ENCODE measurements at places on chromosomes 5 and 9.

- no peaks in the 10 kb centered on the region for H3K27me3 ChIP-seq
- H3K27ac ChIP-seq, result no peak overlapping the region
- peaks cover 51% of the 10 kb centered on the region for H3K4me1 ChIP-seq
- no peak overlapping the region for H3K4me3 ChIP-seq
These were observed 31.9 kb downstream of the THBS4 start for GRCh38 chr5:80067016-80067415.

- no peak for DNase-seq
- H3K27ac ChIP-seq, result no peak overlapping the region
- no peaks in the 10 kb centered on the region for H3K4me1 ChIP-seq
- no peak overlapping the region for H3K4me3 ChIP-seq
These were observed 554.0 kb downstream of the TLE4 start for GRCh38 chr9:80125731-80126264.

GRCh38 chr9:99737649-99738048 lies 84.0 kb upstream of the NR4A3 start:
- no peaks in the 10 kb centered on the region for H3K36me3 ChIP-seq
- H3K27ac ChIP-seq, result no peak overlapping the region
- H3K4me3 ChIP-seq, result no peak overlapping the region
- no peak for DNase-seq
- H3K27me3 ChIP-seq, result no peaks in the 10 kb centered on the region

- no peaks in the 10 kb centered on the region for H3K36me3 ChIP-seq
- H3K27ac ChIP-seq, result no peak overlapping the region
- DNase-seq, result no peak
- H3K4me1 ChIP-seq, result peaks cover 9% of the 10 kb centered on the region
- H3K27me3 ChIP-seq, result no peaks in the 10 kb centered on the region
- no peak overlapping the region for H3K4me3 ChIP-seq
These were observed 78.0 kb downstream of the OSMR start for GRCh38 chr5:38923661-38924451.

- H3K4me1 ChIP-seq, result peaks cover 20% of the 10 kb centered on the region
- no peak for DNase-seq
- H3K4me3 ChIP-seq, result no peak overlapping the region
- peaks cover 80% of the 10 kb centered on the region for H3K27me3 ChIP-seq
These were observed 637.7 kb downstream of the SEMA5A start for GRCh38 chr5:8908055-8908683.
